ENCODE measurements at places on chromosomes 6 and 20. TPM values are rescaled to one million over a fixed set of nuclear protein-coding genes. Genes with fewer than 3 reads are reported as not detected.
A peak's percentile ranks its signal among the peaks of the same experiment; 100 is the strongest.

DNA sequence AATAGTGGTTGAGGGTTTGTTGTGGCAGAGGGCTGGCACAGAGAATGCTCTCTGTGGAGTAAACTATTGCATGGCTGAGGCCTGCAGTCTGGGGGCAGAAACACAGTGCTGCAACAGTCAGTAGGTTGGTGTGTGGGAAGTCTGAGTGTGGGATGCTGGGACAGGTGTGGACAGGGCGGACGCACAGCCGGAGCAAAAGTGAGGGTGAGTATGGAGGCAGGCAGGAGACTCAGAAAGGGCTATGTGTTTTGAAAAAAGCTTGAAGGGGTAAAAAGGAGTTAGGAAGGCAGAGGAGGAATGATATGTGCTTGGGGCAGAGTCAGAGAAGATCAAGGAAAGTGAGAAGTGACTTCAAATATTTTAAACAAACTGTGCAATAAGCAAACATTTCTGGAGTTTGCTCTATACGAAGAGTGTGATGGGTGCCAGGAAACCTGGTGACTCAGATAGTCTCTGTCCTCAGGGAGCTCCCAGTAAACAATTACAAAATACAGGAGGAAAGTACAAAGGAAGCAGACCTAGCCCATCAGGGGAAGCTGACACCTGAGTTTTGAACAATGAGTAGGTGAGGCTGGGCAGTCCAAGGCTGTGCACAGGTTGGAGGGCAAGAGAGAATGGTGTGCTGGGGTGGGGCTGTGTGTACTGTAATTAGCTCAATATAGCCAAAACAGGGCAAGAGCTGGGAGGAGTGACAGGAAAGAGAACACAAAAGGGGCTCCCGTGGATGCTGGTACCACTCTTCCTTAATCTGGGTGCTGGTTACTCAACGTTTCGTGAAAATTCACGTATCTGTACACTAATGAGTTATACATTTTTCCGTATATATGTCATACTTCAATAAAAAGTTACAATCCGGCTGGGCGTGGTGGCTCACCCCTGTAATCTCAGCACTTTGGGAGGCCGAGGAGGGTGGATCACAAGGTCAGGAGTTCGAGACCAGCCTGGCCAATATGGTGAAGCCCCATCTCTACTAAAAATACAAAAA, 55.2 kb downstream of the PIGU start:
- H3K4me1 ChIP-seq = no peaks in the 10 kb centered on the region
- H3K4me3 ChIP-seq = no peak overlapping the region
- H3K36me3 ChIP-seq = peaks cover 15% of the 10 kb centered on the region
- no peak overlapping the region for H3K27ac ChIP-seq

TAGAP gene
- total RNA-seq = 3.2 TPM

GRCh38 chr20:44200983-44201382, 9.6 kb downstream of the OSER1 start:
- H3K4me3 ChIP-seq = no peak overlapping the region
- no peaks in the 10 kb centered on the region for H3K27me3 ChIP-seq
- DNase-seq = no peak
- H3K36me3 ChIP-seq = peaks cover 64% of the 10 kb centered on the region
- H3K27ac ChIP-seq = peak overlapping the region; percentile 29

DNA sequence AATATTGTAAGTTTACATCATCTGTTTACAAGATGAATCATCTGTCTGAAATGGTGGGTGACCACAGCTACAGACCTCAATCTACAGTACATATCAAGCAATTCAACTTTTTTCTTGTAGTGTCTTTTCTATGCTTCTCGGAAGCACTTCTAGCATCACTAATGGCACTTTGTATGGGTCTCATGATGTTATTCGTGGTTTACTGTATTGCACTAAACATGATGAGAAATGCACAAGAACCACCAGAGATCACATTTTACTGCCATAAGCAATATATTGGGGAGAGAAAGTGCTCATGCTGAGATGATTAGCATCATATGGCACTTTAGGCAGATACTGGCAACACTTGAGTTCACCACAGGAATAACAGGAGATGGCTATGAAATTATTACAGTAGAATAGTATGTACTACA, 15.4 kb upstream of the BTBD3 start:
- no peaks in the 10 kb centered on the region for H3K36me3 ChIP-seq
- H3K4me3 ChIP-seq = no peak overlapping the region
- peaks cover 23% of the 10 kb centered on the region for H3K4me1 ChIP-seq
- no peaks in the 10 kb centered on the region for H3K27me3 ChIP-seq

DNA sequence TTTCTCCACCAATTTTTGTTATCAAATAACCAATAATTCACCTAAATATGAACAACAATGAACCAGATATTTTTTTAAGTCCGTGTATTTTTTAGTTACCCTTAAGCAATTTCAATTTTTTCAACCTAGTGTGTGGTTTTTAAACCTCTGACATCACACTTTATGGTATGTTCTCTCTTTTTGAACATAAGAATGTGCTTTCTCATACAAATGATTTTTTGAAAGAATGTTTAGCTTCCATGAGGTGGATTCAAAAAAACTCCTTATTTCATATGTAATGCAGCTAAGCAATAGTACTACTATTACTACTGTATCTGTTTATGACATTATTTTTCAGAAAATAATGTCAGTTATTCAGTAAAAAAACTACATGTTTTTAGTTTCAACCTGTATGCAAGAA, 19.4 kb upstream of the MEI4 start:
- no peaks in the 10 kb centered on the region for H3K4me1 ChIP-seq
- no peak for DNase-seq
- no peaks in the 10 kb centered on the region for H3K36me3 ChIP-seq
- no peak overlapping the region for H3K27ac ChIP-seq

DNA sequence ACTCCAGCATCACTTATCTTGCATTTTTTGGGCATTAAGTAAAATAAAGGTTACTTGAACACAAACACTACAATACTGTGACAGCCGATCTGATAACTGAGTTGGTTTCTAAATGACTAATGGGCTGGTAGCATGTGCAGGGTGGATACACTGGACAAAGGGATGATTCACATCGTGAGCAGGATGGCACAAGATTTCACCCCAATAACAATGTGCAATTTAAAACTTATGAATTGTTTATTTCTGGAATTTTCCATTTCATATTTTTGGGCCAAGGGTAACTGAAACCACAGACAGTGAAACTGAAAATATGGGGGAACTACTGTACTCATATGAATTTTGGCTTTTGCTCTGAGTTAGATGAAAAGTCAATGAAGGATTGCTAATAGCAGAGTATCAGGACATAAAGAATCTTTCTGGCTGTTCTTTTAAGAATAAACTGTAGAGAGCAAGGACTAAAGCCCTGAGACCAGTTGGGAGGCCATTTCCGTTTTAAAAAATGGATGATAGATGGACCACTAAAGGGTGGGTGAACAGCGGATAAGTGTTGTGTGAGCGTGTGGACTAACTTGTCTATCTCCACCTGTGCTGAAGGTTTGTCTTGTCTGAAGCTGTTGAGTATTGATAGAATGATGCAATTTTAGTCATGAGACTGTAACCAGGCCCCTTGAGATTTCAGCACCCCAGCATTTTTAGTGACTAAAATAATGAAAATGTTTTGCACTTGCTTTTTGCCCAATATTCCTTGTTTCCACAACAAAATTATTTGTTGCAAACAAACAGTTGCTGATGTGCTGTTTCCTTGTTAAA, 8.2 kb downstream of the SPINT3 start:
- H3K4me1 ChIP-seq = no peaks in the 10 kb centered on the region
- H3K27me3 ChIP-seq = no peaks in the 10 kb centered on the region
- no peak overlapping the region for H3K27ac ChIP-seq

NR2E1 gene
- not detected for total RNA-seq

Data from right atrium auricular region (tissue), 2 donors.